Activated naive CD4-positive, alpha-beta T cell (primary cell): ENCODE measurements at places on chromosomes 13 and 19.

DNA sequence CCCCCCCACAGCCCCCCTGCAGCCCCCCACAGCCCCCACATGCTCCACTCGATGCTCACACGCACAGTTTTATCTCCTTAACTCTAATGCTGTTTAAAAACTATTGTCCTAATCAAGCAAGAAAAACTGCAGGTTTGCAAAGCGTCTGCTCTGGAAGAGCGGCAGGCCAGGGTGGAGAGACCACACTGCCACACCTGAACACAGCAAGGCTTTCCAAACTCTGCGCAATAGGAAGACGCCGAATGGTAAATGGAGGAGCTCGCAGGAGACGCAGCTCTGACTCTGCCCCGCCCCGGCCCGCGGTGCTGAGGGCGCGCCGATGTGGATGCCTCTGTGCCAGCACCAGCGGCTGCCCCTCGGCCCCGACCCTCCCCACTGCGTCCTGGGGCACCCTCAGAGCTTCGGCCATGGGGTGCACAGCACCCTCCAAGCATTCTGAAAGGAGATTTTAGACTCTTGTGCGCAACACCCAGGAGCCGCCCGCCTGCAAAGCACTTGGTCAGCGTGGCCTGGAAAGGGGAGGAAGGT, 32.4 kb downstream of the RASA3 start:
- DNase-seq: no peak

- DNase-seq: no peak
These were observed 45.7 kb downstream of the ELF1 start for GRCh38 chr13:40973409-40973808.

- no peak for DNase-seq
These were observed 61.8 kb downstream of the RXFP2 start for GRCh38 chr13:31801088-31801487.

DNA sequence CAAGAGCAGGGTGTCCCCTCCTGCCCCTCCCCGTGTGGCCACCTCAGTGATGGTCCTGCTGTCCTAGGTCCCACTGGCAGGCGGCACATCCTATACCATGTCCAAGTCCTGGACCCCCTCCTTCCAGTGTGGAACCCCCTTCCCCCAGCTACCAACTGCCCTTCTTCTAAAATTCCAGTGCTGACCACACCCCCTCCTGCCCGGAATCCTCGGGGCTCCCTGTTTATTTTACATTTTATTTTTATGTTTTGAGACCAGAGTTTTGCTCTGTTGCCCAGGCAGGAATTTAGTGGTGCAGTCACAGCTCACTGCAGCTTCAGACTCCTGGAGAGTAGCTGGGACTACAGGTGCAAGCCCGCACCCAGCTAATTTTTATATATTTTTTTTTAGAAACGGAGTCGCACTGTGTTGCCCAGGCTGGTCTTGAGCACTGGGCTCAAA, 945 bp upstream of the CPAMD8 start:
- no peak for DNase-seq

- peak; percentile 55 for DNase-seq
These were observed at the start of gene CELF5 for GRCh38 chr19:3224346-3225168. CELF5 (plus strand) TSS chr19:3224661; CDS start chr19:3224740, 79 bp downstream.

DNA sequence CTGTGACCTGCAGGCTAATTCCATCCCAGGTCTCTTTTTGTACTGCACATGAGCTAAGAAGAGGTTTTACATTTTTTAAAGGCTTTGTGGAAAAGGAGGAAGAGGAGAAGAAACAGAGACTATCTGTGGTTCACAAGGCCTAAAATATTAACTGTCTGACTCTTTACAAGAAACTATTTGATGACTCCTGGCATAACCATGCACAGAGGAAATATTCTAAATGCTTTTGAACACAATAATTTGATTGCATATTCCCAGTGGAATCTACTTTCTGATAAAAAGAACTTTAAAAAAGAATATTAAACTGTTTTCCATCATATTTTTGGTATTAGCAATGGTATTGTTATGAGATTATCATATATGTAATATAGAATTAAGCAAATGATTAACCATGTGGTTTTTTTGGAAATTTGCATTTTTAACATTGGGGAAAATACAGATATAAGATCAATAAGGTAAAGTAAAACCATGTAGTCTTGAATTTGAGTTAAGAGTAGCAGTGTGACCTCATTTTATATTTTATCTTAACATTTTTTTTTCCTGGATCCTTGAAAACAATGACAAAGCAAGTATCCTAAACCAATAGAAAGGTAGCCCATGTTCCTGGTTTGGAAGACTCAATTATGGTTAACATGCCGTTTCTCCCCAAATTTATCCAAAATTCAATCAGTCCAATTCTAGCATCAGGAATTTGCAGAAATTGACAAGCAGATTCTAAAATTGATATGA, 251.0 kb downstream of the UQCRFS1 start:
- DNase-seq: no peak

DNA sequence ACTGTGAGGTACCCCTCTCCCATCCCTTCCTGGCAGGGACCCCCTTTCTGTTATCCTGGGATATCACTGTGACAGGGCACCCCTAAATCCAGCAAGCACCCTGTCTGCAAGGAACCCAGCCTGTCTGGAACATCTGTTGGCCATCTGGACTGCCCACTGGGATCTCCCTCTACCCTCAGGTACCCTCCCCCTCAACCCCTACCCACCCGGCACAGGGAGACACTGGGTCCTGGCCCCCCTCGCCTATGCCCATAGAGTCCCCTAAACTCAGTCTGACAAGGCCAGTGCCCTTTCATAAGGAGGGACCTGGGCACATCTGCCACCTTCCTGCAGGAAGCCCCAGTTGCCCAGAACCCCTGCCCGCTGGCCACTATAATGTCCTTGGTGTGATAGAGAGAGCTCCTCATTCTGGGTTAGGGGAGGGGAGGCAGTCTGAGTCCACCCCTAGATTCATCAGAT, 2.8 kb upstream of the SLC27A5 start:
- no peak for DNase-seq

GRCh38 chr13:100646030-100646673, 28.4 kb downstream of the TMTC4 start:
- DNase-seq: no peak

- no peak for DNase-seq
These were observed 262.1 kb downstream of the PCDH9 start for GRCh38 chr13:66967811-66968597.

GRCh38 chr19:30174791-30175190, 197.4 kb upstream of the ZNF536 start:
- DNase-seq: no peak

DNA sequence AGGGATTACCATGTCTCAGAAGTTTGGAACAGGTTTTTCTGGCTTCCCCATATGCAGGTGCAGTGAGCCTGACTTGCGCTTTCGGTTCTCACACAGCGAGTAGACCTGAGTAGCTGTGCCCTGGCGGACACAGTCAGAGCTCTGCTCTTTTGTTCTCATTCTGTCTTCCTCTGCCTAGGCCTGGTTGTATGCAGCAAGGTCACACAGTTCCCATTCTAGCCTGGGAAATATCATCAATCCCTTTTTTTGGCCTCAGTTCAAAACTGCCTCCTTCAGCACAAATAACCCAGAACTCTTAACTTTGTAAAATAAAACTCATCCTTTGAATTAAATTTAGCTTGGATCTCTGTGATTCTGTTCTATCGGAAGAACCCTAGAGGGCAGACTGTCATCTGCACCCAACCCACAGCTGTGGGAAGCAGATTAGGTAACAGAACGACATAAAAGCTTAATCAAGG, 10.2 kb downstream of the OXGR1 start:
- no peak for DNase-seq

DNA sequence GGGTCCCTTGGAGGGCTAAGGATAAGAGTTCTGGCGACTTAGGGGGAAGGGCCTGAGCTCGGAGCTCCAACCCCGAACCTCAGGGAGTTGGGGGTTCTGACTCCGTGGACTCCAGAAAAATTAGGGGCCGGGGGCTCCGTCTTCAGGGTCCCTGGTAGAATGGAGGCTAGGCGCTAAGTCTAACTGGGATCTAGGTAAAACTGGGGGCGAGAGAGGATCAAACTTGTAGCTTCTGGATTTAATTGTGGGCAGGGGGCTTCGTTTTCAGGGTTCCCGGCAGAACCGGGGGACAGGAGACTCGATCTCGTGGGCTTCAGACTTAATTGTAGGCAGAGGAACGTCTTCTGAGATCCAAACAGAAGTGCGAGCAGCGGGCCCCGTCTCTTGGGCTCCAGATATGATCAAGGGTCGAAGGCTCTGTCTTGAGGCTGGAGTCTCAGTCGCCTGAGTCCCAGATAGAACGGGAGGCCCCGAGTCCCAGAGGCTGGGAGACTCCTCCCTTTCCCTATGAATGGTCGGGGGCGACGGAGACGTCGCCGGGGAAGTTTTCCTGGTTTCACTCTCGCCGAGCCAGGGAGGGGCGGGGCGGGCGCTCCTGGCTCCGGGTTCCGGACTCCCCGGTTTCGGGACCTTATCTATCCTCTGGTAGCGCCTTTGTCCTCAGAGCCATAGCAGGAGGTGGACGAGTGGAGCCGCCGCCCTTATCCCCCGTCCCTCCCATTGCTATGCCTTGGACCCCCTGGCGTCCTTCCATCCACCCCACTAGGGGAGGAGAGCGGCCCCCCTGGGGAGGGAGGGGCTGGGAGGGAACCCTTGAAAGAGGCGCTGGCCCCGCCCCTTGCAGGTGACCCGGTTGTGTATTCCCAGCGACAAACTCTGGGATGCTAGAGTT, 1.3 kb downstream of the NECTIN2 start:
- DNase-seq: no peak

- no peak for DNase-seq
These were observed 523.7 kb upstream of the HTR2A start for GRCh38 chr13:47420568-47420967.

GRCh38 chr19:31356587-31357314, 7.5 kb upstream of the TSHZ3 start:
- DNase-seq: no peak

DNA sequence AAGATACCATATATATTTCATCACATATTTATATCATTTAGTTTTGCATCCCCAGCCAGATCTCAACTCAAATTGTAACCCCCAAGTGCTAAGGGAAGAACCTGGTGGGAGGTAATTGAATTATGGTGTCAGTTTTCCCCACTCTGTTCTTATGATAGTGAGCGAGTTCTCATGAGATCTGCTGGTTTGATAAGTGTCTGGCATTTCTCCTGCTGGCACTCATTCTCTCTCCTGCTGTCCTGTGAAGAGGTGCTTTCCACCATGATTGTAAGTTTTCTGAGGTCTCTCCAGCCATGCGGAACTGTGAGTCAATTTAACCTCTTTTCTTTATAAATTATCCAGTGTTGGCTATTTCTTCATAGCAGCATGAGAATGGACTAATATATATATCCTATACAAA, 462.5 kb upstream of the SLITRK5 start:
- DNase-seq: no peak

DNA sequence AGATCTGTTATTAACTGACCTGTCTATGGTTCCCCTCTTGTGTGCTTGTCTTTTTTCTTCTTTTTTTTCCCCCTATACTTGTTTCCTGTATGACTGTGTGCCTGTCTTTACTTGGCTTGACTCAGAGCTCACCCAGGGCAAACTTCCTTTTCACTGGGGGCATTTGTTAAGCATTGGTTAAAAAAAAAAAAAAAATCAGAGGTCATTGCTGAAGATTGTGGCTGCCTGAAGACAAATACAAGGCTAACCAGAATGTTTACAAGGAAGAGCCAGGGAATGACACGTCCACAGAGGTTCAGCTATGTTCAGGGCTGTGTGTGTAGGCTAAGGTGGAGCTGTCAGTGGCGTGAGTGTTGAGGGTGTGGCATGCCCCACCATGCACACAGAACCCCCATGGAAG, 47.1 kb downstream of the LNX2 start:
- no peak for DNase-seq

DNA sequence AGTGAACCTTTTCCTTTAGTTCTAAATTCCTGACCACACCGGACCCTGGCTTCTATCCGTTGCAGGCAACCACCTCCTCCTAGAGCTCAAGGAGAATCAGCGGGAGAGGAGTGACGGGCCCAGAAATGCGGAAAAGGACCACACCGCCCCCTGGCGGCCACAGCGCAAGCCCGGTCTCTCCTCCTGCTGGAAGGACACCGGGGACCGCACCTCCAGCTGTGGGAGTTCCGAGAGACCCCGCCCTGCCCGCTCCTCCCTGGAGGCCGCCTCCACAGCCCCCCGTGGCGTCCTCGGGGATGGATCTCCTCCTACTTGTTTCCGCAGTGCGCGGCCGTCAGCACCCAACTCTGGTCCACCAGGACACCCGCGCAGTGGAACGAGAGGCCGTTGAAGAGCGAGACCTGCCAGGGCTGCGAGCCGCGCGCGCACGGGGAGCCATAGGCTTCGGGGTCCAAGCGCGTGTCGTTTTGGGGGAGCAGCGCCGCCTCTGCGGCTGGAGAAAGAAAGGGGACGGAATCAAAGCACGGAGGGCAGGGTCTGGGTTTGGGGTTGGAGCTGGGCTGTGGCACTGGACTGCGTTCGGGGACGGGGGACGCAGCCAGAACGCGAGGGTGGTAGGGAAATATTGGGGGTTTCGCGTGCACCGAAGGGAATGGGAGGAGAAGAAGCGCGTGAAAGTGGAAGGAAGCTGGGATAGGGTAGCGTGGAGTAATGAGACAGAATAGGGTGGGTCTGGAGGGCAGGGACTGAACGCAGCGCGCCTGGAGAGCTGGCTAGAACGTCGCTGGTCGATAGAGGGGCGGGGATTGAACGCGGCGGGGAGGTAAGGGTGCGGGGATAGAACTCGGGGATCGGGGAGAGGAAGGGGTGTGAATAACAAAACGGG, 2.5 kb downstream of the KLK10 start:
- DNase-seq: peak; percentile 14

DNA sequence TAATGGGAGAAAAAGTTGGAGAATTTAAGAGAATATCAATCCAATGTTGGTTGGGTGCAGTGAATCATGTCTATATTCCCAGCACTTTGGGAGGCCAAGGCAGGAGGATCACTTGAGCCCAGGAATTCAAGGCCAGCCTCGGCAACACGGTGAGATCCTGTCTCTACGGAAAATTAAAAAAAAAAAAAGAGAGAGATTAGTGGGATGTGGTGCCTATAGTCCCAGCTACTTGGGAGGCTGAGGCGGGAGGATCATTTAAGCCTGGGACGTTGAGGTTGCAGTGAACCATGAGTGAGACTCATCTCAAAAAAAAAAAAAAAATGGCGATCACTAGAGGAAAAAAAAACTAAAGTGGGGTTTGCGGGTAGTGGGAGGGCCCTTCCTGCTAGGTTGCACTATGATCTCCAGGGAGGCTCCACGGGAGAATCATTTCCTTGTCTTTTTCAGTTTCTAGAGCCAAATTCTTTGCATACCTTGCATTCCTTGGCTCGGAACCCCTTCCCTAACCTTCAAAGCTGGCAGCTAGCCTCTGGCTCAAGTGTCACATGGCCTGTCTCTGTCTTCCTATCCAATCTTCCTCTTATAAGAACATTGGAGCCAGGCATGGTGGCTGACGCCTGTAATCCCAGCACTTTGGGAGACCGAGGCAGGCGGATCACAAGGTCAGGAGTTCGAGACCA, 5.8 kb upstream of the ERCC2 start:
- no peak for DNase-seq

DNA sequence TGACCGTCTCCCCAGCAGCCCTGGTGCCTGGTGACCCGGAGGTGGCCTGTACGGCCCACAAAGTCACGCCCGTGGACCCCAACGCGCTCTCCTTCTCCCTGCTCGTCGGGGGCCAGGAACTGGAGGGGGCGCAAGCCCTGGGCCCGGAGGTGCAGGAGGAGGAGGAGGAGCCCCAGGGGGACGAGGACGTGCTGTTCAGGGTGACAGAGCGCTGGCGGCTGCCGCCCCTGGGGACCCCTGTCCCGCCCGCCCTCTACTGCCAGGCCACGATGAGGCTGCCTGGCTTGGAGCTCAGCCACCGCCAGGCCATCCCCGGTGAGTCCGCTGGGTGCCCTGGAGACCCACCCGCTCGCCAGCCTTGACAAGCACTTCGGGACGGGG, 2.2 kb downstream of the MADCAM1 start:
- DNase-seq: no peak
